ENCODE measurements at places on chromosomes 16 and 17.

DNA sequence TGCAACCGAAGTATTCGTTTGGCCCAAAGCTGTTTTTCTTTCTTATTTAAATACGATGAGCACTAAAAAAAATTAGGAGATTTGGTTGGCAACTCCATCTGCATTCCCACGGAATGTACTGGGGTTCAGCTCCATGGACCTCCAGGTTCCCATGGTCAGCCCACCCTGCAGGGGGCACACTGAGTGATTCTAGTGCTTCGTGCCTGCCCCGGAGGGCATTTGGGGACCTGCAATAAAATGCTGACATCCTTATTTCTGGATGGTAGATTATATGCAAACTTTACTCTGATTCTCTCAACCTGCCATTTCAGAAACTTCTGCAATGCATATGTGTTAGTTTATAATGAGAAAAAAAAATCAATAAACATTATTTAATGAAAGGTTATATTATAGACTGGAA, 339.4 kb downstream of the XYLT1 start:
- no peak for DNase-seq

- no peak for DNase-seq
These were observed 14.8 kb upstream of the C17orf113 start for GRCh38 chr17:42065201-42065600.

DNA sequence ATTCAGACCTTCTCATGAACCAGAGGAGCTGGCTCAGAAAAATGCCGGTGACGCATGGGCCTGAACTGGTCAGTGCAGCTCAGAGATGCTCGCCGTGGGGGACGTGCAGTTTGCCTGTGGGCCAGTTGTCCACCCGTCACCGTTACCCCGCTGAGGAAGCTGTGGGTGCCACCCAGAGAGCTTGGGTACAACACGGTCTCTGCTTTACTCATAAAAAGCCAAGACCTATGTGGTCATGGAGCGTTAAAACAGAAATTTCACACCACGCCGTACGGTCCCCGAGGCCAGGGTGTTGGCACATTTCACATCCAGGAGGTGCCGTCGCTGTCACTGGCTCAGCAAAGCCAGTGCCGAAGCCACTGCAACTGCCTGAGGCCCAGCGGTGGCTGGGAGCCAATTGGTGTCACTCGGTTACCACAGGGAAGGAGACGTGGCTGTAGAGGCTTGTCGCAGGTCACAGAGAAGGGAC, 120.9 kb downstream of the METRNL start:
- peak; percentile 83 for DNase-seq

DNA sequence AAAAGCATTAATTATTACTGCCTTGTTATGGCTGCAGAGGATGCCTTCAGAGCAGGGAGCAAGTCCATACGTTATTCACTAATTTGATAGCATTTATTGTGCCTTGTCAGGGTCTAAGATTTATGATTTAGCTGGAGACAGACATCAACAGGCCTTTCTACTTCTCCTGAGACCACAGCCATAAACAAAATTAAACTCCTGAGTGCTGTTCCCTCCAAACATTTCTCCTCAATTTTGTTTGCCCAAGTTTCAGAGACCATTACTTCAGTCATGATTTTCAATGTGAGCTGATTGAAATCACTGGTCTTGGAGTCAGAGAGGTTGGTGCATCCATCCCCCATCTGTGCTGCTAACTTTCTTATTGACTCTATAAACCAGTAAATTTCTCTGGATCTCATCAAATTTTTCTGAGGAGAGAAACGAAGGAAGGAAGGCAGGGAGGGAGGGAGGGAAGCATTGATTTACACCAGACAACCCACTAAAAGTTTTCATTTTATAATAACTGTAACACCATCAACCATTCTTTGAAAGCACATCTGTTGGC, 423.6 kb upstream of the CDH11 start:
- no peak for DNase-seq

DNA sequence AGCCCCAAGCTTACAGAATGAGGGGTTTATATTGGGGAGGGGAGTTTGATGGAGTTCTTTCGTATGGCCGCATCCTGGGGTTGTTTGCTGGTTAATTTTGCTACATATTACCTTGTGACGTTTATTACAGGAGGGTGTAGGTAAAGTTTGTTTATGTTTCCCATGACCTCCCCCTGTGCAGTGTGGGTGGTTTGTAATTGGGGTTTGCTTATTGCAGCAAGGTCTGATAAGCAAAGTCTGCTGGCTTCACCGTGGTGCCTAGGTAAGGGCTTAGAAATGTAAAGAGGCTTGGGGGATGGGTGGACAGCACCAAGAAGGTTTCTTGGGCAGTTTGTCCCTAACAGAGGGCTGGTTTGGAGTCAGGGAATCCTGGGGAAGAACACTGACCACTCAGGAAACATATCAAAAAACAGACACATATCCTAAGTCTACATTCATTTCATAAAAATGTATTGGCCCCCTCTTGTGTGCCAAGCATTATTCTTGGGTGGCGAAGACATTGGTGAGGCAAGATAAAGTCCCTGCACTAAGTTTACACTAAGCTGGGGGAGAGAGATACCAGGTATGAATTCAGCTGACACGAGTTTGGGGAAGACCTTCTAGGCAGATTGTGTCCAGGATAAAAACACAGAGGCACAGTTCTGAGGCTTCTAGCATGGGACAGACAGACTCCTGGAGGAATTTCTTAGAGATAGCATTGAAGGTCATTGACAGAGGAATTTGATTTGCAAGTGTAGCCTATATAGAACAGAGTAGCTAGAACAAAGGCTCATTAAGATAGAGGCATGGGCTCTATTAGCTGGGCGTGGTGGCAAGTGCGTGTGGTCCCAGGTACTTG, 9.5 kb downstream of the ZNF764 start:
- DNase-seq, result no peak

GRCh38 chr16:79752396-79752795, 151.9 kb upstream of the MAF start:
- DNase-seq, result no peak

GRCh38 chr17:73791631-73792030, 147.4 kb upstream of the SDK2 start:
- no peak for DNase-seq

DNA sequence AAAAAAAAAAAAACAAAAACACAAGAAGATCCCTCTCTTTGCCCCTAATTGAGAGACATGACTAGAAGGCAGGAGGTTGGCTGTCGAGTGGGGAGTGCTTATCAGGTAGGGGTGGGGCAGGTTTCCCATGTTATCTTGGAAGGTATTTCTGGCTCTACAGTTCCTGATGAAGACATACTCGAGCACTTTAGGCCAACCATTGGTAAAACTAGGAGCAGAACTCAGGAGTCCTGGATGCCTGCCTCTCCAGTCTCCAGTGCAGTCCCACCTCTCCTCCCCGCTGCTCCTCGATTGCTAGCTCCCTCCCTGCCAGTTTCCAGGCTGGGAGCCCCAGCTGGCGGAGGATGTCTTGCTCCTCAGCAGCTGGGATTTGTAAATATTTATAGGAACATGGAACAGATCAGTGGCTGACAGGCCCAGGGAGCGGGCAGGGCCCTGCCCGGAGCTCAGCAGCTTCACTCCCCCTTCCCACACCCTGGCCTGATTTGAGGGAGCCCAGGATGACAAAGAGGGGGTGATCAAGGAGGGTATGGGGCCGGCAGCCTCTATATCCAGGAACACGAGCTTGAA, 11.4 kb upstream of the C1QL1 start:
- no peak for DNase-seq

GRCh38 chr17:51005768-51006167, 114.9 kb downstream of the SPAG9 start:
- no peak for DNase-seq

DNA sequence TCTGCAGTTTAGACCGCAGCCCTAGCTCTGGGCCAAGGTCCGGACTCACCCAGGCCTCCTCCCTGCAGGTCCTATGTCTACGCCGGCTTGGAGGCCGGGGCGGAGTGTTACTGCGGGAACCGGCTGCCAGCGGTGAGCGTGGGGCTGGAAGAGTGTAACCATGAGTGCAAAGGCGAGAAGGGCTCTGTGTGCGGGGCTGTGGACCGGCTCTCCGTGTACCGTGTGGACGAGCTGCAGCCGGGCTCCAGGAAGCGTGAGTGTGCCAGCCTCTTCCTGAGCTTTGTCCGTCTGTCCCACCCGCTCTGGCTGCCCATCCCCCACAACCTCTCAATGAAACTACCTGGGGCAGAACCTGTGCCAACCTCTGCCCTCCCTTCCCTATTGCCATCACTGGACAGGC, 20.1 kb downstream of the WSCD1 start:
- DNase-seq, result no peak

- no peak for DNase-seq
These were observed 20.7 kb downstream of the SLC43A2 start for GRCh38 chr17:1607971-1608320.

- no peak for DNase-seq
These were observed 14.0 kb upstream of the RBFOX3 start for GRCh38 chr17:79624718-79625478.

DNA sequence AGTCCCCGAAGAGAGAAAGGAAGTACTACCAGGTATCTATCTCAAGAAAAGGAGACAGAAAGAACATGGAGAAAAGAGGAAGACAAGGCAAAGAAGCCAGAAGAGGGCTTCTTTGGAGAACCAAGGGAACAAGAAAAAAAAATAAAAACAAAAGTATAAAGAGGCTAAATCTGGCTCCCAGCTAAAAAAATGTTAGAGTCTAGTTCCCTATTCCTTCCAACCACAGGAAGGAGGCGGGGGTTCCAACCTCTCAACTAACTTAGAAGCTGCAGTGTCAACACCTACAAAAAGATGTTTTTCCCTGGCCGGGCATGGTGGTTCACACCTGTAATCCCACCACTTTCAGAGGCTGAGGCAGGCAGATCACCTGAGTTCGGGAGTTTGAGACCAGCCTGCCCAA, 13.4 kb downstream of the UTP6 start:
- no peak for DNase-seq

GRCh38 chr17:2179615-2180295, 123.8 kb downstream of the SMG6 start:
- DNase-seq, result no peak

GRCh38 chr17:69814031-69814430, 261.0 kb upstream of the KCNJ16 start:
- DNase-seq, result no peak

DNA sequence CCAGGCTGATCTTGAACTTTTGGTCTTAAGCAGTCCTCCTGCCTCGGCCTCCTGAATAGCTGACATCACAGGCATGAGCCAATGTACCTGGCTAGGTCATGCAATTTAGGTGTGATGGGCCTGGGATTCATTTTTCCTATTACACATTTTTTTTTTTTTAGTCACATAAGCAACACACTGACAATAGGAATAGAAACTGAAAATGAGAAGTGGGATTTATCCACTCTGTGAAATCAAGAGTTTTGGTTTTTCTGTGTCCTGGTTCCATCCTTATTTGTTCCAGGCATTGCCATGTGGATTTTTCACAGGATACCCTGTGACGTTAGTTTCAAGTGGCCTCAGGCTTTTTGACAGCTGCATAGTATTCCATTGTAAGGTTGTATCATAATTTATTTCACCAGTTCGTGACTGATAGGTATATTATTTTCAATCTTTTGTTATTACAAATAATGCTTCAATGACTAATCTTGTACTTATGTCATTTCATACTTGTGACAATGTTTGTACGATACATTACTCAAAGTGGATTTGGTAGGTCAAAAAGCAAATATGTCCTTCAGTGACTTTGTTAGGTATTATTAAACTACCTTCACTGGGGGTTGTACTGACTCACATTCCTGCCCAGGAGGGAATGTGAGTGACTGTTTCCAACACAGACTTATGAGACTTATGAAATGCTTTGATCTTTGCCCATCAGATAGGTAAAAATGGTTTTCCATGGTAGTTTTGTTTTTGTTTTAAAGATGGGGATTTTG, 10.6 kb downstream of the ADCY7 start:
- no peak for DNase-seq

GRCh38 chr17:7557775-7558543, 591 bp upstream of the TNFSF13 start:
- DNase-seq, result no peak

DNA sequence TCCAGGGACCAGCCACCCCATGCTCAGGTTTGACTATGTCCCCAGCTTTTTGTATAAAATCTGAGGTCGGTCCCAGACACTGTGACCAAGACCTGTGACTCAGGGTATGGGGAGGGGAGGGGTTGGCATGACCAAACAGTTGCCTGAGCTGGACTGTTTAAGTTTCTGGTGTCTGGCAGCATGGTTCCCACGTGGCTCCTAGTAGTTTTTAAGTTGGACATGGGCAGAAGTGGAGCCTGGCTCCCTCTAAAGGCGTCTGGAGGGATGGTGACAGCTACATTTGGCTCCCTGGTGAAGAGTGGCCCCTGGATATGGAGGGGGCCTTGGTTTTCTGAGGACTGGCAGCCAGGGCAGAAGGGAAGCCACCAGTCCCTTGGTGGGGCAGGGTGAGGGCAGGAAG, 7.9 kb downstream of the SMCR8 start:
- no peak for DNase-seq

DNA sequence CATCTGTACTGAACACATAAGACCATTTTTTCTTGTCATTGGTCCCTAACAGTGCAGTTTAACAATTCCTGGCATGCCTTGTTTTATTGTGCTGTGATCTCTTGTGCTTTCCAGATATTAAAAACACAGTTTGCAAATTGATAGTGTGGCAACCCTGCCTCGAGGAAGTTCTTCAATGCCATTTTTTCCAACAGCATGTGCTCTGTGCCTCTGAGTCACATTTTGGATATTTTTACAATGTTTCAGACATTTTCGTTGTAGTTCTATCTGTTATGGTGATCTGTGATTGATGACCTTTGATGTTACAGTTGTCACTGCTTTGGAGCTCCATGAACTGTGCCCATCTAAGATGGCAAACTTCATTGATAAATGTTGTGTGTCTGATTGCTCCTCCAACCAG, 66.2 kb downstream of the GOSR1 start:
- no peak for DNase-seq

Data from stimulated activated CD8-positive, alpha-beta memory T cell treated with anti-CD3 and anti-CD28 coated beads, Interleukin-15, amount 100 ng/mL, for 48 hours (primary cell).